Articular chondrocyte of knee joint (primary cell): ENCODE measurements at places on chromosomes 16 and 17. TPM values are rescaled to one million over a fixed set of nuclear protein-coding genes. Genes with fewer than 3 reads are reported as not detected.

ZNF205 gene
- total RNA-seq, result 9.7 and 11.8 TPM in 2 replicates

RGS11 gene
- total RNA-seq, result 2.6 and 3.5 TPM in 2 replicates

ADAD2 gene
- not detected in 2 replicates for total RNA-seq

NUPR1 gene
- total RNA-seq, result 22.7 and 32.4 TPM in 2 replicates

KRTAP9-8 gene
- not detected in 2 replicates for total RNA-seq

KIF18B gene
- 2.7 and 3.7 TPM in 2 replicates for total RNA-seq
